Hypothalamus (tissue), 51 donors: ENCODE measurements at places on chromosomes 4 and X.
A peak's percentile ranks its signal among the peaks of the same experiment; 100 is the strongest.

GRCh38 chr4:26094911-26095310, 180.9 kb downstream of the SMIM20 start:
- no peak for DNase-seq

GRCh38 chr4:17447675-17448298, 64.1 kb downstream of the QDPR start:
- peak; percentile 35 for DNase-seq

DNA sequence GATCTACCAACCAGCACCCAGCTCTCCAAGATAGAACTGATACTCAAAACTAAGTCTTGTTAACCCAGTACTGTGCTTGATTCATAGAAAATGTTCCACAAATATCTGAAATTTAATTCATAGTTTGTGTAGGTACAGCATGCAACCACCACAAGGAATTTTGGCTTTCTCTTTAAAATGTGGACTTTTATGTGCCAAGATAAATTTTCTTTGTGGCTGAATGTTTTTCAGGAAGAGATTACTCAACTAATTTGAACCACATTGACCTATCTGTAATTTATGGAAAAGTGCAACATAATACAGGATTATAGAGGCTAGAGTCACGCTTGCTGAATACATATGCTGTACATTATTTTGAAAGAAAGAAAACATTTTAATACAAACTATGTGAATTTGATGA, 730.8 kb downstream of the IL1RAPL1 start:
- DNase-seq = no peak

- no peak for DNase-seq
Measured at GRCh38 chr4:175998782-175999181, 66.9 kb upstream of the WDR17 start.

DNA sequence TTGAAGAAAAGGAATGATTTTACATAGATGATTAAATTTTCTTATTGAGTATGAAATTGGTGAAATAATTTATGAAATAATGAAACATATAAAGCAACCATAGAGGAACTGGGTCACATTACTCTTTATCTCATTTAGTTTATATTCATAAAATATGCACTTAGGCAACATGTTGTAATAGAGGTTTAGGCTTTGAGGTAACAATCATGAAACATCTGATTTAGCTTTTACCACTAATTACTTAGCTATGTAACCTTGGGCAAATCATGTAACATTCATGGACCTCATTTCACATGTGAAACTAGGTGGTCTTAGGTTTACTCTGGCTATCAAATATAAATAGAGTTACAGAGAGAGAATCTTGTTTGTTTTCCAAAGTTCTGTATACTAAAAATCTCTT, 54.5 kb upstream of the SMARCA5 start:
- no peak for DNase-seq

DNA sequence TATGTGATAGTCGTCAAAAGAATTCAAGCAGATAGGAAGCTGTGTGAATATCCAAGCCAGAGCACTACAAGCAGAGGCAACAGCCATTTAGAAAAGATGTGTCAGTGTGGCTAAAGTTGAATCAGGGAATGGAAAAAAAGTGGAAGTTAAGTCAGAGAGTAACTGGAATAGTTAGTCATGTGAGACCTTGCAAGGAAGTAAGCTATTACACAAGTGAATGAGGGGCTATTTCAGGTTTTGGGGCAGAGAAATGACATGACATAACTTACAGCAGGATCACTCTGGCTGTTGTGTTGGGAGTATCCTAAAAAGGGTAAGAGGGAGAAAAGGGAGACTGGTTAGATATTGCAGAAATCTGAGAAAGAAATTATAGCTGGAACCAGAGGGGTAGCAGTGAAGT, 236.6 kb upstream of the PCDH18 start:
- DNase-seq = no peak

GRCh38 chr4:153451911-153452657, 14.1 kb upstream of the TMEM131L start:
- peak; percentile 2 for DNase-seq

DNA sequence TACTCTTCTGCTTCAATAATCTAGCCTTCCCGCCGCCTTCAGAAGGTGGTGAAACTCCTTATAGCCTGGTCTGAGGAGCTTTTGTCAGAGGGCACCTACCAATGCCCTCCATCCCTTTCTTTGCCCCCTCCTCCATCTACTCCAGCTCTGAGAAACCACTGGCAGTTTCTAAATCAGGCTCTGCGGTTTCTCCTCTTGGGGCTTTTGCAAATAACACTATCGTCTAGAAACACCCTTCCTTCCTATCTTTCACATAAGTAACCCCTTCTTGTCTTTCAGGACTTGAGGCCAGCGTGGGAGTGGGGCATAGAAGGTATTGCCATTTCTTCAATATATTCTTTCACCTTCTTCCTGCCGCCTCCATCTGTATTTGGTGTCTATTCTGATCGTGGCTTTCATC, 1.2 kb upstream of the EFHC2 start:
- no peak for DNase-seq

DNA sequence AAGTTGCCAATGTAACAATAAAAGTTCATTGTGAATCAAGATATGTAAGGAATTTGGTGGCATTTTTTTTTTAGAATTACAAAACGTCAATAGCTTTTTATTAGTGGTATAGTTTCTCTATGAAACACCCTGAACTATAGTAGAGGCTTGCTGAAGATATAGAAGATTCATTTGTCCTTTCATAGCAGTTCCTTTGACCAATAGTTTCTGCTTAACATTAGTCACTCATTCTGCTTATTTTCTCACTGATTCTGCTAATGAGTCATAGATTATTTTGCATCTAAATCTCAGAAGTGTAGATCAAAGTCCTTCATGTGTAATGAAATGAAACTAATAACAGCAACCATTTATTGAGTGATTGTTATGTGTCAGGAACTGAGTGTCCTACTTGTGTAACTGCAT, 205.0 kb upstream of the TET2 start:
- DNase-seq = no peak

GRCh38 chrX:32183066-32183465, 1028.3 kb downstream of the DMD start:
- no peak for DNase-seq

DNA sequence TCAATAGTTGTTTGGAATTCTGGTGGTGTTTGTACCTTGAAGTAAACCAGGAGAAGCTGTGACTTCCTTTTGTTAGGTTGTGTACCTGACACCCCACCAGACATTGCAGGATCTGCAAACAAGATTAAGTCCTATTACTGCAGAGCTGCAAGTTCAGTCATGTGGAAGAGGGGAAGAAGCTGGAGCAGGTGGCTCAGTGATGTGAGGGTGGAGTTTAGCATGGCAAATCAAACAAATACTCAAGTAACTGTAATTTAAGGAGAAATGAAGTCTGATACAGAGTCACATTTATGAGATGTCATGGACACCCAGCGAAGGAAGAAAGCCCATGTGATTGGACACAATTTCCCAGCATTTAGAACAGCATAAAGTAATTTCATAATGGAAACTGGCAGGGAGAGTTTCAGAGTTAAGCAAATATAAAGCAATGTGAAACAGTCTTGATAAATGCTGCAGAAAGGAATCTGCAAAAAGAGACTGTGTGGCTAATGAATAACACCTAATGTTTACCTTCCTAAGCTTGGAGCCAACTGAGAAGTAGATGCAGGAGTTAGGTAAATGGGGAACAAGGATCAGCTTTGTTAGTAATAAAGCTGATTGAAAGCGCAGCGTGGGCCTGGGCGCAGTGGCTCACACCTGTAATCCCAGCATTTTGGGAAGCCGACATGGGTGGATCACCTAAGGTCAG, 249.1 kb downstream of the GBA3 start:
- DNase-seq = no peak
